ENCODE measurements at places on chromosomes 1 and 21.

DNA sequence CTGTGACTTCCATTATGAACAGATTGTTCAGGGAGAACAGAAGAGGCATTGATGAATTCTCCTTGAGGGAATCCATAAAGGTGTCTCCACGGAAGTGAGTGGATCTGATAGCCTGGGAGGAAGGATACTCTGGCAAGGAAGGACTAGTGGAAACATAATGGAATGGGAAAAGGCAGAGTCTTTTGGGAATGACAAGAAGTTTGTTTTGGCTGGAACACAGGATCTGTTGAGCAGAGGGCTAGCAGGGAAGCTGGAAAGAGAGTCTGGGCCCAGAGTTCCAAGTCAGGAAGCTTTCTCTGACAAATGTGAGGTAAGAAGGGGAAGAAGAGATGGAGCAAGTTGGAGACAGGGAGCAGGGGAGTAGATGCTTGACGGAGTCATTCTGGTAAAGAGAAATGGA lies 8.1 kb downstream of the ADAMTS5 start:
- H3K27me3 ChIP-seq: no peaks in the 10 kb centered on the region
- no peaks in the 10 kb centered on the region for H3K36me3 ChIP-seq
- H3K27ac ChIP-seq: no peak overlapping the region
- H3K4me1 ChIP-seq: no peaks in the 10 kb centered on the region
- DNase-seq: no peak

- H3K27me3 ChIP-seq: no peaks in the 10 kb centered on the region
- peak overlapping the region; percentile 99 for H3K27ac ChIP-seq
- H3K4me1 ChIP-seq: peaks cover 44% of the 10 kb centered on the region
Observed at GRCh38 chr1:181089017-181089675, 646 bp downstream of the IER5 start.

GRCh38 chr1:86389307-86389706 lies 6.8 kb downstream of the ODF2L start:
- peak overlapping the region; percentile 84 for H3K27ac ChIP-seq
- peaks cover 11% of the 10 kb centered on the region for H3K4me1 ChIP-seq

- H3K27ac ChIP-seq: peak overlapping the region; percentile 82
- no peak overlapping the region for H3K4me3 ChIP-seq
- peak; percentile 74 for DNase-seq
- no peaks in the 10 kb centered on the region for H3K27me3 ChIP-seq
Observed at GRCh38 chr1:8394456-8395321, 76.8 kb downstream of the SLC45A1 start.

- peaks cover 34% of the 10 kb centered on the region for H3K4me1 ChIP-seq
- no peaks in the 10 kb centered on the region for H3K27me3 ChIP-seq
- H3K4me3 ChIP-seq: peak overlapping the region; percentile 98
- DNase-seq: peak; percentile 48
- H3K27ac ChIP-seq: peak overlapping the region; percentile 95
Observed at GRCh38 chr1:33036051-33036525, 595 bp downstream of the AK2 start.

DNA sequence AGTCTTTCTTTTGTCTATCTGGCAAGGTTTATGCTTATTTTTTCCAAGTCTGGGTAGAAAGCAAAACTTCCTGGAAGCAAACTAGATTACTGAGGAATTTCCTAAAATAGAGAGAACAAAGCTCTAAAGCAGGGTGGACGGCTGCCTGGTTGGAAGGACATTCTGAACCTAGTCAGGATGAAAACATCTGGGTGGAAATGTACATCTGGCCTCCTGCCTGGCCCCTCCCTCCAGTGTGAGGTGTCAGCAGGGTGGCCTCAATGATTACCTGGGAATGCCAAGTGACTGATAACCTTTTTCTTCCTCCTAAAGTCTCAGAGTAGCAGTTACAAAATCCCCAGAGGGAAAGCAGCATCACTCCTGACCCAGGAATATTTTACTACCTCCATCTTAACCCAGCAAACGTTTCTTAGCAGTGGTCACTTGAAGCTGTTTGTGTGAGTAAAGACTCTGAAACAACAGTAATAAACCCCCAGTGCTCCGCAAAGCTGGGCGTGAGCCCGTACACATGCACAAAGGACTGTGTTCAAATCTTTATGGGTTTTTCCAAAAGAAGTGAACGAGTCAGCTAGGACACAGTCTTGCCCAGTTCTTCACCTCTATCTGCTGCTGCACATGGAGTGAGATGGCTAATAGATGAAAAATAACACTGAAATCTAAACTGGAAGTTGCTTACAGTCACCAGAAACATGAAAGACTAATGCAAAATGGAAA lies 18.9 kb downstream of the ANGPTL7 start:
- no peaks in the 10 kb centered on the region for H3K27me3 ChIP-seq
- no peak for DNase-seq
- H3K36me3 ChIP-seq: peaks cover 74% of the 10 kb centered on the region
- no peaks in the 10 kb centered on the region for H3K4me1 ChIP-seq
